ENCODE measurements at places on chromosomes 5 and 9.

DNA sequence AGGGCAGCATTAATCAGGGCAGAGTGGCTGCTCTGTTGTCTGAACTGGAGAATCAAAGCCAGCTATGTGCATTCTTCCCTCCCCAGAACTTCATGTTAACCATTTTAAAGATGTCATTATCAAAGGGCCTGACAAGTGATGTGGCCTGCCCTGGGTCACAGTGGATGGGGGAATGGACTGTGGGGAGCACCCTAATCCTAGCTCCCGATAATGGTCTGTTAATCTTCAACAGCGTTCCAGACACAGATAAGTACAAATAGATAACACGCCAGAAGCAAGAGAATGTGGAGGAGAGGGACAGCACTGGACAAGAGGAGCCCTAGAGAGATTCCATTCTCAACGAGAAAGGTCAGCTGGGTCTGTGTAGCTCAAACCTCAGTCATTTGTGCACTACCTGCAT lies 77.5 kb downstream of the DPYSL3 start:
- DNase-seq, result no peak

GRCh38 chr9:125961072-125961471 lies 213.9 kb downstream of the PBX3 start:
- no peak for DNase-seq

GRCh38 chr9:101442318-101442717 lies 6.7 kb upstream of the ALDOB start:
- no peak for DNase-seq

DNA sequence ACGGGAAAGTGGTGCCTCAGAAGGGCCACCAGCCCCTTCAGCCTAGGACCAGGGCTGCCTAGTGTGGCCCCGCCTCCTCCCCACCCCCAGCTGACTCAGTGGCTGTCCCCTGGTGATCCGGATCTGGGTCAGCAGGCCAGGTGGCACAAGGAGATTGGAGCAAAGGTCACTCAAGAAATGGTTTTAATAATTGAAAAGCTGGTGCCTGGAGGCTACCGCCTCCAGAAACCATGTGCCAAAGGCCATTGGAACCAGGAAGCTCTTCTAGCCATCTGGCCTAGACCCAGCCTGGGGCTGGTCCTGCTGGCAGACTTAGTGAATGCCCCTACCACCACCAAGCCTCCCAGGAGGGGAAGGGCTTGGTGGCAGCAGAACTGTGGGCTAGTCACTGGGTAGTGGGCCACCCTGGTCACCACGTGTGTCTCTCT lies 1.5 kb downstream of the ST6GALNAC4 start:
- no peak for DNase-seq

- no peak for DNase-seq
Observed at GRCh38 chr5:32503261-32503660, 58.7 kb upstream of the ZFR start.

GRCh38 chr5:6309949-6310348 lies 68.4 kb downstream of the MED10 start:
- no peak for DNase-seq

Data from NCI-H1105 treated with DMSO at 0.1 percent for 48 hours (cell line).